Nephron progenitor cell (in vitro differentiated cells): ENCODE measurements at places on chromosomes 7 and 10.
A peak's percentile ranks its signal among the peaks of the same experiment; 100 is the strongest.

GRCh38 chr7:17302575-17303142, 4.2 kb downstream of the AHR start:
- no peak for DNase-seq

DNA sequence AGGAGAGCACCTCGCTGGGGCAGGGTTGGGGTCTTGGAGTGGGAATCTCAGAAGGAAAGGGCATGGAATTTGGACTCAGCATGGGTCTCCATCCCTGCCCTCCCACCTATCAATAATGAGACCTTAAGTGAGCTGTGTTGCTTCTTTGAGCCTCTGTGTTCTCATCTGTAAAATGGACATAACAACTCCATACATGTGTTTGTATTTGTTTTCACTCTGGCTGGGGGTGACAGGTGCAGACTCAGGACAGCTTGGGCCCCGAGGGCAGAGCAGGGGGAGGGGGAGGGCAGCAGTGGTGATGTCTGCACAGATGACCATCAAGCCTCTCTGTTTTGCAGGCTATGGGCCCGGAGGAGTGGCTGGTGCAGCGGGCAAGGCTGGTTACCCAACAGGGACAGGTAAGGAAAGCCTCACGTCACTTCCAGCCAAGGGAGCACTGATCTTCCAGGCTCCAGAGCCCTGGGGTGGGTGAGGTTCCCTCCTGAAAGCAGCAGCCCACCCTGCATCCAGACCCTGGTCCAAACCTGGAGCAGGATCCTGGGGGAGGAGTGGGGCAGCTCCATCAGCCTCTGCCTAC, 19.9 kb downstream of the ELN start:
- no peak for DNase-seq

DNA sequence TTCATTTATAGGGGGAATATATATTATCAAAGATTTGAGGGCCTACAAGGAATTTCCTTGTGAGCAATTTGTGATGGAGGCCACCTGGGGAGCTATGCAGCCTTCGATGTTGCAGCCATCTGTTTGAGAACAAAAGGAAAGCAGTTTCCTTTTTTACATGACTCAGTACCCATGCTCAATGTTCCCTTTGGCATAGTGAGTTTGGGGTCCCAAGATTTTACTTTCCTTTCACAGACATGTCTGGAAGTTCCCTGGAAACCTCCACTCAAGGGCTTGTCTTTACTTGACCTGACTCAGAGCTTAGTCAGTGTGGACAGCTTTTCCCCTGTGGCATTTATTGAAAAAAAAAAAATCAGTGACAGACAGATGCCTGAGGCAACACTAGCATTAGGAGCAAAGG, 73.5 kb upstream of the VIPR2 start:
- no peak for DNase-seq

- DNase-seq, result peak; percentile 95
Measured at GRCh38 chr7:100130608-100131453, 4.1 kb downstream of the MBLAC1 start.

DNA sequence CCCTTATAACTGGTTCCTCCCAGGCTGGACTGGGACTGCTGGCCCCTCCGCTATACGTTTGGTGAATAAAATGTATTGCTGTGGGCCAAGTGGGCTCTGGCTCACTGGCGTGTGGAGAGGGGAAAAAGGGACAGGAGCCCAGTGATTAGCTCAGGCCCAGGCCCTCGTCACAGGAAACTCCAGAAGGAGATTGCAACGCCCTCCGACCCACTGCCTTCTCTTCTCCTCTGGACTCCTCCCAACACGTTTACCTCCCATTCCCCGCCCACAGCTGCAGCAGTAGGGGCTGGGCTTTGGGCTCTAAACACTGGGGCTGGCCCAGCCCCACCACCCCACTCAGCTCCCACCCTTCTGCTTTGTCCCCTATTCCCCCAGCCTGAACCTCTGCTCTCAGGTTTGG, 173.9 kb downstream of the NEURL1 start:
- DNase-seq, result peak; percentile 30

GRCh38 chr7:83305027-83305426, 142.3 kb upstream of the PCLO start:
- DNase-seq, result no peak

GRCh38 chr10:58264780-58265179, 2.9 kb downstream of the IPMK start:
- no peak for DNase-seq

DNA sequence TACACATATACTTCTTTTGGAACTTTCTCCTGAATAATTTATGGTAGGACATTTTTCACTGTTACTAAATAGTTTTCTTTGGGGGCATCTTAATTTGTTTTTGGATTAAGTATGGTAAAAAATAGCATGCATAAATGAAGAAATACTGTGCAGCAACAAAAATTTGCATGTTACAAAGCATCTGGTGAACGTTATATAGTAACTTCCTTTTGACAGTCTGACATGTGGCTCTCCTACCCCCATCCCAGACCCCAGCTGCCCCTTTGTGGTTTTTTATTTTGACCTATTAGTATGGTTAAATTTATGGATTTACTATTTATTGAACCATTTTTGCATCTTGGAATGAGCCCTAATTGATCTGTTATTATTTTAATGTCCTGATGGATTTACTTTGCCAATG, 9.9 kb downstream of the TASOR2 start:
- no peak for DNase-seq

DNA sequence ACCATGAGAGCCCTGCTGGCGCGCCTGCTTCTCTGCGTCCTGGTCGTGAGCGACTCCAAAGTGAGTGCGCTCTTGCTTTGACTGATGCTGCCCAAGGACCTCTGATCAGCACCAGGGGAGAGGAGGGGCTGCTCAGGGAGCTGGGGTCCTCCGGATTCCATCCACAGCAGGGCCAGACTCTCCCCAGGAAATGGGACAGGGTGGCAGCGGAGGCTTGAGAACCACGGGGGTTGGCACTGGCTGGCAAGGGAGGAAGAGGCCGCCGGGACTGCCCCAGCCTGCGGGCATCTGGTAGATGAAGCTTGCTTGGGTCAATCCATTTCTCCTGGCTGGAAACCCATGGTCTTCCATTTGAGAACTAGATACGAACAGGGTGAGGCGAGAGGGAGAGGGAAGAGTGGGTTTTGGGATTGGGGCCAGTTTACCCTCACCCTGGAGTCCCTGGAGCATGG, 647 bp downstream of the PLAU start:
- no peak for DNase-seq

GRCh38 chr7:12062062-12062461, 149.0 kb upstream of the TMEM106B start:
- DNase-seq, result no peak

GRCh38 chr7:92788559-92789183, 47.7 kb downstream of the CDK6 start:
- DNase-seq, result no peak

- peak; percentile 90 for DNase-seq
Measured at GRCh38 chr7:77247206-77247850, 47.7 kb upstream of the FGL2 start.

- no peak for DNase-seq
Measured at GRCh38 chr7:33712020-33712414, 193.3 kb upstream of the BMPER start.
